Hepatic stellate cell (primary cell): ENCODE measurements at places on chromosomes 5 and 9.

DNA sequence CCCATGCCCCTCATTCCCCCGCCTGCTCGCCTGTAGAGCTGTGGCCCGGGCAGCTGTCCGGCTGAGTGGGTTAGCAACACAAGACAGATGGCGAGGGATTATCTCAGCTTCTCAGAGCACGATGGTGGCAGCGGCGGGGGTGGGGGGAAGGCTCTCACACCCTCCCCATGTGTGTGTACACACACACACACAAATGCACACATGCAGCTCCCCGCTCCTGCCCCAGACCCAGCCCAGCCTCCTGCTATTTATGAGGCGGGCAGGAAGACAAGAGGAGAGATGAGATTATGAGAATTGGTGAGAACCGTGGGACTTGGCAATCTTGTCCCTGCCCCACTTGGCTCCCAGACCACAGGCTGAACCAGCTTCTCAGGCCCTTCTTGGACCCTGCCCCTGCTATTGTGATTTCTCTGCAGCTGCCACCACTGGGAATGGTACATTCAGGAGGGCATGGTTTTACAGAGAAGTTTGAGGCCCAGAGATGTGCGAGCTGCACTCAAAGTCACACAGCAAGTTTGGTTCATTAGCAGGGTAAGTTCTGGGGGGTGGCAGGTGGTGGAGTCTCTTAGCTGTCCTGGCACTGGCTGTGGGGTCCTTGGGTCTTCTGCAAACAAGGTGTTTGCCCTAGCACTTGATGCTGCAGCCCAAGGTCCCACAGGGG lies 51.0 kb upstream of the PSD2 start:
- DNase-seq = no peak

GRCh38 chr9:27864644-27865438 lies 291.6 kb upstream of the C9orf72 start:
- no peak for DNase-seq

DNA sequence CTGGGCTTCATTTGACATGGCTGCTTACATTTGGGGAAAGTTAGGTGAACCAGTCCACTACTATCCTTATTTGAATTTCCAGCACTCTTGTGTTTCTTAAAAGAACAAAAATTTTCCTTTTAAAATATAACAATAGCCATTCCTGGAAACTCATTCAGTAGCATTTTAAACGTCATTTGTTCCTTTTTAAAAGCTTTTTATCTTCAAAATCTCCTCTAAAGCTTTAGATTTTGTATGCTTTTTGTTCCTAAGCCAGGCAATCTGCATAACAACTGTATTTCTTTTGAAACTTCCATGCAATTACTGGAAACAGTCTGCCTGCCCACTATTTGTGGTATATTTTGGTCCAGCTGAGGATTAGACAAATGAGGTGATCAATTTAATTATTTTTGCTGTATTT lies 172.2 kb upstream of the PLCXD3 start:
- DNase-seq = no peak

GRCh38 chr9:33737811-33738606 lies 57.4 kb upstream of the PRSS3 start:
- DNase-seq = peak; percentile 36

DNA sequence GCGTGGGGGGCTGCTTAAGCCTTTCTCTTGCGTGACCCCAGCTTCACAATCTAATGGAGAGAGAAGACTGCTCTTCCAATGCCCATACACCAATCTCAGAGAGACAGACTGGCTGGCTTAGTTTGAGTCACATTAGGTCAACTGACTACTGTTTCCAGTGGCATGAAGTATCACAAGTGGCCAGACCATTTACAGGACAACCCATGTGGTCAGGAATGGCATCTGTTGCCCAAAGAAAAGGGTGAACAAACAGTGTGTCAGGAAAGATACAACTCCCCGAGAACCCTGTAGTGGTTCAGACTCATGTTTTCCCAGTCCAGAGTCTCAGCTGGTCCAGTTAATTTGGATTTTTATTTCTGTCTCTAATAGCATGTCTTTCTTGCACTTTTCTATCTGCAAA lies 177.4 kb upstream of the IL12B start:
- DNase-seq = no peak

GRCh38 chr9:125604196-125604595 lies 102.8 kb downstream of the MAPKAP1 start:
- DNase-seq = no peak

DNA sequence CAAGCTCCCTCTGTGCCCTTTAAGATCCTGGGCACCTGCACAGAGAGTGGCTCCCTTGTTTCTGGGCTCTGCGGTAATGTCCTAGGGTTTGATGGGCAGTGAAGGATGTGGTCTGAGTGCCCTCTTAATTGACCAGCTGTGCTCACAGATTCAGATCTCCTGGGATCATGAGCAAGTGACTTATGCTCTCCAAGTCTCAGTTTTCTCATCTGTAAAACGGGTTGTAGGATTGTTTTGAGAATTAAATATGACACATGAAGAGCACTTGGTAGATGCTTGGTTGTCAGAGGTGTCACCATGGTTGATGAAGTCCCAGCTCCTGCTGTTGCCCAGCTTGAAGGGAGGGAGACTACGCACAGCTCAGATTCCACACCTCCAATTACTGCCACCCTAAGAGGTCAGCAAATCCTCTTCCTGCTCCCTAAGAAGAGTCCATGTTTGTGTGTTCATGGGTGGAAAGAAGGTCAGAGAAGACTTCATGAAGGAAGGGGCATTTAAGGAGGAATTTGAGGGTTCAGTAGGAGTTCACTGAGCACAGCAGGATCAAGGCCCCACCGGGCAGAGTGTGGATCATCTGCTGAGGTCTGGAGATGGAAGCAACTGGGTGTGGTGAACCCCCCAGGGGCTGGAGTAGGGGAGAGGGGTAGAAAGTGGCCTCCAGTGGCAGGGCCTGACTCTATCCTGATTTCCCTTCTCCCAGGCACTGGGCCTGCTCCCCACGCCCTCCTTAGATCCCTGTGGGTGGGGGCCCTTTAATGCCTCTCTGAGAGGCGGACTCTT lies 1.4 kb upstream of the PSD2 start:
- no peak for DNase-seq

DNA sequence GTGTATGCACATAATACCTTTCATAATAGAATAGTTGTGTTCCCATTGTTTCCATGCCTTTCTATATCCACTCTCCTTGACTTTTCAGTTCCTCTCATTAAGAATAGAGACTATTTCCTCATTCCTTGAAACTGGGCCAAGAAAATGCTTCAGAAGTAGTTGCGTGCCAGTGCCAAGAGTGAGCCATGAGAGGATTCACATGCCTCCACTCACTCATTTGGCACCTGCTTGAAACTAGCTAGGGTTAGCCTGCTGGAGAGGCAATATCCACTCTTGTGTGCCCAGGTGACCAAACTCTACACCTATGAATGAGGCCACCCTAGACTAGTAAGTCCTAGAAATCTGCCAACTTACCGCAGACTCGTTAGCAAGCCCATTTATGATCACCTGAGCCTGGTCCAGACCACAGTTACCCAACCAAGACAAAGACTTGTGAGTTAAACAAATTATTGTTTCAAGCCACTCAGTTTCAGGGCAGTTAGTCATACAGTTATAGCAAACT lies 276.3 kb downstream of the EPB41L4A start:
- no peak for DNase-seq

- DNase-seq = no peak
These were observed 10.4 kb upstream of the TCF7 start for GRCh38 chr5:134103998-134104654.

DNA sequence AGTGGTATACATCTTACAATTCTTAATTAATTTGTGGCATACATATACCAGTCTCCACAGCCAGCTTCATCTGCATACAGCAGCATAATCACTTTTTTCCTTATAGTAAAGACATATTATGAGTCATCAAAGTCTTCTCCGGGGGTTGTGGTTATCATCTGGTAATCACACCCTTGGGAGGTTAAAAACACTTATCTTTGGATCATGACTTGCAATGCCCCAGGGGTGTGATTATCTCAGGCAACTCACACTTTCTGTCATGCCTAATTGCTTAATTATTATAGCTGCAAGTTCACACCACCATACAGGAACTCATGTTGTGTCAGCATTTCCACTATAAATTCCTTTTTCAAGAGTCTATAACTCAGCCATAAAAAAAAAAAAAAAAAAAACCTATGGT lies 218.4 kb downstream of the ANXA1 start:
- DNase-seq = no peak

GRCh38 chr9:2209400-2209799 lies 194.3 kb downstream of the SMARCA2 start:
- no peak for DNase-seq

GRCh38 chr5:10596310-10596703 lies 32.4 kb downstream of the ANKRD33B start:
- DNase-seq = no peak

DNA sequence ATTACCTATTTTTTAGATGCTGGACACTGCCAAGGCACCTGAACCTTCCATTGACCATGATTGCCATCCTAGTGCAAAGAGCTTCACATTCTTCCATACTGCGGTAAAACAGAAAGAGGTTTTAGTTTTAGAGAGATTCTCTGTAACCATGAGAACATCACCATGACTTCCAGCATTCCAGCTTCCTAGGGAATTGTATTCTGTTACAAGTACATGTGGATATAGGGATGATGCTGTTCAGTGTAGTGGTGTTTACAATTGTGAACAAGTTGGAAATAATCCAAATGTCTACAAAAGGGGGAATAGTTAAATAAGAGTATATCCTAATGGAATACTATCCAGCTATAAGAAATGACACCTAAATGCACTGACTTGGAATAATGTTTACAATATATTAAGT lies 22.4 kb downstream of the NIPSNAP3B start:
- DNase-seq = no peak

GRCh38 chr5:116626272-116626723 lies 51.7 kb upstream of the SEMA6A start:
- DNase-seq = no peak

DNA sequence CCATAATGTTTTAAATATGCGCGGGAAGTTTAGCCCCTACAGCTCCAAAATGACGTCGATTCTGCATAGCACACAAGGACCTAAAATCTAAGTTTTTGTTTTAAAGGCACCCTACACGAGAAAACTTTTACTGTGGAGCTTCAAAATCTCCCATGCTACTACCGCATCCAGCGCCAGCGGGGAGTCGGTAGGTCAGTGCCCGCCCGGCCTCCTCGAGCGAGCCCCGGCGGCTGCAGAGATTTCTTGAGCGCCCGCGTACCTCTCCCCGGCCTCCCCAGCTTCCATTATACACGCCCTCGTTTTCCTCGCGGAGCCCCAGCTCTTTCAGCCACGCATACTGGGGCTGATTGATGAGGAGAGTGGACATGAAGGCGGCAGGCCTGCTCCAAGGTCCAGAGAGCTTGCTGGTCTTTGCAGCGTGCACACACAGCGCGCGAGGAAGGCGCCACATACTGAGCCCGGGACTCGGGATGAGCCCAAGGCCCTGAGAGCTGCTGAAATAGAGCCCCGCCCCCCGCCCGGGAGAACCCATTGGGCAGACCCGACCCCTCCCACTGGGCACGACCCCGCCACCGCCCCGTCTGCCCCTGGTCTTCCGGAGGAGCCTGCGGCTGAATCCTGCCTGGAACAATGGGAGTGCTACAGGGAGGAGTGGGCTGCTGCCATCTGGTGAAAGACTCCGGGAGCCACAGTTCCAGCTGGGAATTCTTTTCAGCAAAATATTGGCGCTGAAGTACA lies at the start of gene ALDH7A1:
TSS of gene ALDH7A1 (minus strand) at position 472 of the 738 bp plus-strand sequence. CDS start at position 451, 21 bp downstream.
- DNase-seq = peak; percentile 92

GRCh38 chr9:124625087-124625486 lies 117.9 kb upstream of the NR5A1 start:
- no peak for DNase-seq

DNA sequence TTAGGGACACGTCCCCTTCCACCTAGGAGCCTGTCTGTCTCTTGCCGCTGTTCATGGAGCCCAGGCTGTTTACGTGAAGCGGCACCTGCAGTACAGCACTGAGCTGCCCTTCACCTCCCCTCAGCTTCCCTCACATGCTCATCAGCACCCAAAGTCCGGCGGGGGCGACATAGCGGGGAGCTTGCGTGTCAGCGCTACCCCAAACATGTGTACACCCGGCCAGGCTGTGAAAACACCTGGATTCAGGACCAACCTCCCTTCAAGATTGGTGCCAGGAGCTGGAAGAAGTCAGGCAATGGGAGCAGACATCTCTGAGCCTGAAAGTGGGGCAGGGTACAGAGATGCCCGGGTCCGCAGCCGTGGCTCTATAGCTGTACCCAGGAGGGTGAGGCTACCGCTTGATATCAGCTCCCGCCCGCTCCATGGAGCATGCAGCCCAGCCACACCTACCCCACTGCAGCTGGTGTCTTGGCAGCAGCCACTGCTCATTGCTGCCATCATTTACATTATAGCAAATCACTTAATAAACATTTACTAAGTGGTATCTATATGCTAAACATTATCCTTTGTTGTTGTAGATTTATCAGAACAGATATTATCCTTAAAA lies 712.1 kb downstream of the CDH9 start:
- no peak for DNase-seq

GRCh38 chr5:115507681-115508080 lies 36.9 kb downstream of the FEM1C start:
- peak; percentile 4 for DNase-seq

- DNase-seq = no peak
These were observed 315.9 kb downstream of the KDM4C start for GRCh38 chr9:7073706-7074105.

- peak; percentile 39 for DNase-seq
These were observed 9.8 kb downstream of the PIK3R1 start for GRCh38 chr5:68225188-68225910.

- no peak for DNase-seq
These were observed 1.2 kb upstream of the SQSTM1 start for GRCh38 chr5:179819296-179820126.

DNA sequence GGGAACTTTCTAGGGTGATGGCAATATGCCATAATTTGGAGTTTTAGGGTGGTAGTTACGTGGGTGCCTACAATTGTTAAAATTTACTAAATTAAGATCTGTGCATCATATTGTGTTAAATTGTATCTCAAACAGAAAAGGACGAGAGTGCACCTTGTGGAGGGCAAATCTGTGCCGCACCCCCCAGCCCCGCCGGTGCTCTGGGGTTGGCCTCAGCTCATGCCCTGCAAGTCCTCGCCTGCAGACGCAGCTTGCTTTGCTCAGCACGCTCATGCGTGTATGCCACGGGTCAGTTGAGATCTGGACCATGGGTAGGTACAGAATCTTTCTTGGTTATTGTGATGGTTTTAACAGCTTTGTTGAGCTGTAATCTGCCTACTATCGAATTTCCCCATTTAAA lies 33.7 kb upstream of the FCN1 start:
- no peak for DNase-seq

DNA sequence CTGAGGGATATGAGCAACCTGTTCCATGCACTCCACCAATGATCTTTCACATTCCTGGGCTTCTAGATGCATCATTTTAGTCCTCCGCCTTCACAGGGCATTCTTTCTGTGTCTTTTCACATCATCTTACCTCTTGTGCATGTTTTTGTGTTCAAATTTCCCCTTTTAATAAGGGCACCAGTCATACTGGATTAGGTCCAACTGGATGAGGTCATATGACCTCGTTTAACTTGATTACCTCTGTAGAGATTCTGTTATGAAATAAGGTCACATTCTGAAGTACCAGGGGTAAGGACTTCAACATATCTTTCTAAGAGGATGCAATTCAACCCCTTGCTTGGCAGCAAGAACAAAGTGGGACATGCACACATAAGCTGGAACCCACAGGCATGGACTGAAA lies 335.3 kb upstream of the TLE4 start:
- no peak for DNase-seq
